Stimulated activated CD4-positive, alpha-beta T cell treated with anti-CD3 and anti-CD28 coated beads, Interleukin-15, amount 100 ng/mL, for 1 hour (primary cell): ENCODE measurements at places on chromosomes 12 and 14.

DNA sequence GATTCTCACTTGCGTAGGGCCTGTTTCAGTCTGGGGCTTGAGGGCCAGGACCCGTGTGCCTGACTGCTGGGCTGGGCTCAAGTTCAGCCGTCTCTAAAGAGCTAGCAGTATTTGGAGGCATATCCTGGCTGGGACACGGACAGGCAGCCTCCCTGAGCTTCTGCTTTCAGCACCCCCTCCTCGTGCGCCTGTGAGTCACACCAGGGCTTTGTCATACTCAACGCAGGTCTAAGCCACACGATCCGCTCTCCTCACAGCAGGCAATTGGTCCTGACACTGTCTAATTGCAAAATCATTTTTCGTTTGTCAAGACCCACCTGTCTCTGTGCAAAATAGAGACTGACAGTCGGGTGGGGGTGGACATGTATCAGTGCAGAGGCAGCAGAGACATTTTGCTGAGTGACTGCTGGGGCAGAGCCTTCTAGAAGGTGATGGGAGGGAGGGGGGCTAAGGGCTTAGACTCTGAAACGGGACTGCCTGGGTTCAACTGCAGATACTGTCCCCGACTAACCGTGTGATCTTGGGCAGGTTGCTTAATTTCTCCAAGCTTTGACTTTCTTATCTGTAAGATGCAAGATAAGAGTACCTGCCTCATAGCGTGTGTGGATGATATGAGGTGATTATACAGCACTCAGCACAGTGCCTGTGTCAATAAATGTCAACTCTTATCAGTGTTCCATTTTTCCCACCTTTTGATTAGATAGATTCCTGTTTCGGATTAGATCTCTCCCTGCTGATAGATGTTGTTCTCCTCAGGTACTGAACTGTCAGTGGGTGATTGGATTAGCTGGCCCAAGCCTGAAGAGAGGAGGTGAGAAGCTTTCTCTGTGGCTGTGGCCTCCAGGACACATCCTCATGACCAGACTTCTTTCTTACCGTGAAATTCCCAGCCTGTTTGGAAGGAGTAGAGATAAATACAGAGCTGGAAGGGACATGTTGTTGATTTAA, 53.1 kb downstream of the KCNA1 start:
- no peak for DNase-seq

DNA sequence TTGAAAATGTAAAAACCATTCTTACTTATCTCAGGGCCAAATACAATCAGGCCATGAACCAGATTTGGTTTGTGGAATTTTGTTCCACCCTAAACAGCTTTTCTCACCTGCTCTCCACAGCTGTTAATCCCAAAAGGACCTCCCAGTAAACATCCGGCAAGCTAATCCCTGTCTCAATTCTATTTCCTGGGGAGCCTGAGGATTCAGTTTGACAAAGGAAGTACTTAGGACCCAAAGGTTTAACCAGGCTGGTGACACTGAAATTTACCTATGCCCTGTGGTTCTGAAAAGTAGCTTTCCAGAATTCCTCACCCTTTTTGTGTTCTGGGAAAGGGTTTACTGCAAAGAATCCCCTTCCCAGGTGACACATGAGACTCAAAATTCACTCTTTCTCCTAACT, 15.0 kb downstream of the CAPZA3 start:
- no peak for DNase-seq

GRCh38 chr14:68639000-68639757, 153.7 kb downstream of the ZFP36L1 start:
- DNase-seq: no peak

GRCh38 chr12:99111600-99111999, 466.5 kb downstream of the APAF1 start:
- no peak for DNase-seq

DNA sequence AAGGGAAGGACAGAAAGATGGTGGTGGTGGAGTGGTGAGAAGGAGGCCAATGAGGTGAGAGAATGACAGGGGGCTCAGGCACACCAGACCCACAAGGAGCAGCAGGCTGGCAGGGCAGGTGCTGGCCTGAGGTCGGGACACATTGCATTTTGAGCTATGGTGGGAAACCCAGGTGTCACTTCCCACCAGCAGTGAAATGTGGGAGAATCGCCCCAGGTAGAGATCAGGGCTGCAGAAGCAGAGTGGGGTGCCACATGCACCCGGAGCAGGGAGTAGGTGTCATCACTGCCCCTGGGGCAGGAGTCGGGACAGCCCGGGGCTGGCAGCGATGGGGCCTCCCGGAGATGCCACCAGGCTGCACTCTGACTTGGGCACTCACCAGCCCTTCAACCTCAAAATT, 315.8 kb downstream of the BCL11B start:
- DNase-seq: no peak

DNA sequence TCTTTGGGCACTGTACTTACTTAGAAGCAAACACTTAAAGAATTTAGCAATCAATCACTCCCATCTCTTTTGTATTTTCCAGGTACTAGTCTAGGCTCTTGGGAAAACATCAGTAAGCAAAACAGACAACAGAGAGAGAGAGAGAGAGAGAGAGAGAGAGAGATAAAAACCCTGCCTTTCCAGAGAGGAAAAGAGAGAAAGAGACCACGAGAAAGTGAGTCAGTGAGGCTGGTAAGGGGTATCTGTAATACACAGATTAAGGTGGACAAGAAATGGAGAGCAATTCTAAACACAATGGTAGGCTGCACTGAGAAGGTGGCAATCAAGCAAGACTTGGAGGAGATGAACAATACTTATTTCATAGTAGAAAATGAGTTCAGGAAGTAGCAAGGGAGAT, 119.9 kb upstream of the OVCH1 start:
- DNase-seq: no peak

GRCh38 chr12:119725523-119725922, 57.6 kb downstream of the PRKAB1 start:
- no peak for DNase-seq

GRCh38 chr12:57637364-57637763, 4.4 kb upstream of the B4GALNT1 start:
- no peak for DNase-seq
